ENCODE measurements at places on chromosomes 1 and 21.

DNA sequence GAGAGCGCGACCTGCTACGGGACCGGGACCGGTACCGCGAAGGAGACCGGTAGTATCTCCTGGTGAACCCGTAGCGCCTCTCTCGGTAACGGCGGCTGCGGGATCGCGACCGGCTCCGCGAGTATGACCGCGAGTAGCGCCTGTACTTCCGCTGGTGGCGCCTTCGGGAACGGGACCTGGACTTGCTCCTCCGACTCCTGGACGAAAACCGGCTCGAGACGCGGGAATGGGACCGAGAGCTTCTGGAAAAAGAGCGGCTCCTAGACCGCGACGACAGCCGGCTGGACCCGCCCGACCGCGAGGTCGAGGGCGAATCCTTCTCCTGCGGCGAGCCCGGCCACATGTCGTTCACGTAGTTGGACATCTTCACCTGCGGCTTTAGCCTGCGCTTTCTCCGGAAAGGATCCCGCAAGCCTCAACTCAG lies 642 bp downstream of the RSRP1 start:
- DNase-seq, result no peak

- peak; percentile 75 for DNase-seq
Measured at GRCh38 chr21:44801468-44802395, at the start of gene UBE2G2. UBE2G2 (minus strand) TSS chr21:44801820; CDS start chr21:44801748, 72 bp downstream.

GRCh38 chr1:156260896-156261295 lies 13.0 kb upstream of the PAQR6 start:
- DNase-seq, result no peak

GRCh38 chr1:95012389-95012788 lies 60.4 kb downstream of the ALG14 start:
- DNase-seq, result no peak

DNA sequence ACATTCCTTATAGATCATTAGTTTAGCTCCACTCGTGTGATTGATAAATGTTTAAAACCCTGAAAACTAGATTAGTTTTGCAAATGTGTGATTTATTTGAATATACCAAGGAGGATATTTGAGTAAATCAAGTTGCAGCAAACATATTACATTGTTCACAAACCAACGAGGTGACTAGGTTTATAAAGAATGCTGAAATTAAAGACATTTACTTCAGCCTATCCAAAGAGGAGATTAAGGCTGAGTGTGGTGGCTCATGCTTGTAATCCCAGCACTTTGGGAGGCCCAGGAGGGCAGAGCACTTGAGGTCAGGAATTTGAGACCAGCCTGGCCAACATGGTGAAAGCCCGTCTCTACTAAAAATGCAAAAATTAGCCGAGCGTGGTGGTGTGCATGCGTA lies 34.1 kb downstream of the VTCN1 start:
- no peak for DNase-seq

DNA sequence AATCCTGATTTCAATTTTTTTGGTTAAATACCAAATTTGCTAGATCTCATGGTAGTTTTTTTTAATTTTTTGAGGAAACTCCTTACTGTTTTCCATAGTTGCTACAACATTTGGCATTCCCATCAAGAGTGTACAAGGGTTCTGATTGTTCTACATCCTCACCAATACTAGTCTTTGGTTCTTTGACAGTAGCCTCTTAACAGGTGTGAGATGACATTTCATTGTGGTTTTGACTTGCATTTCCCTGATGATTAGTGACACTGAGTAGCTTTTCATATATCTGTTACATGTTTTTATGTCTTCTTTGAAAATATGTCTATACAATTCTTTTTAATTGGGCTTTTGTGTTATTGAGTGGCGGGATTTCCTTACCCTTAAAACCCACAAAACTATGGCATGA lies 20.9 kb upstream of the RGS13 start:
- no peak for DNase-seq

DNA sequence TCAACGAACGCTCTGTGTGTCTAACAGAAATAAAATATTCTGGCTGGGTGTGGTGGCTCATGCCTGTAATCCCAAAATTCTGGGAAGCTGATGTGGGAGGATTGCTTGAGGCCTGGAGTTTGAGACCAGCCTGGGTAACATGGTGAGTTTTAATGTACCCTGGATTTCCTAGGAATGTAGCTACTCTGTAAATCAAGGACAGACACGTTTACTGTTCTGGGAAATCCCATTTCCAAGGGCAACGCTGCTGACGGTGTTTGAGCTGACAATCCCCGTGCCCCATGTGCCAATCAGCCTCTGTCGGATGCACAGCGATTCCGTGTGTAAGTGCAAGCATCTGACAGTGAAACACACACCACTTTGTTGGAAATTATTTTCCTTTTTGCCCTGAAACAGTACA lies 8.0 kb downstream of the CORT start:
- DNase-seq, result no peak

GRCh38 chr1:116916002-116916401 lies 6.3 kb downstream of the PTGFRN start:
- no peak for DNase-seq

- DNase-seq, result no peak
Measured at GRCh38 chr1:244114892-244115291, 63.8 kb downstream of the ZBTB18 start.

DNA sequence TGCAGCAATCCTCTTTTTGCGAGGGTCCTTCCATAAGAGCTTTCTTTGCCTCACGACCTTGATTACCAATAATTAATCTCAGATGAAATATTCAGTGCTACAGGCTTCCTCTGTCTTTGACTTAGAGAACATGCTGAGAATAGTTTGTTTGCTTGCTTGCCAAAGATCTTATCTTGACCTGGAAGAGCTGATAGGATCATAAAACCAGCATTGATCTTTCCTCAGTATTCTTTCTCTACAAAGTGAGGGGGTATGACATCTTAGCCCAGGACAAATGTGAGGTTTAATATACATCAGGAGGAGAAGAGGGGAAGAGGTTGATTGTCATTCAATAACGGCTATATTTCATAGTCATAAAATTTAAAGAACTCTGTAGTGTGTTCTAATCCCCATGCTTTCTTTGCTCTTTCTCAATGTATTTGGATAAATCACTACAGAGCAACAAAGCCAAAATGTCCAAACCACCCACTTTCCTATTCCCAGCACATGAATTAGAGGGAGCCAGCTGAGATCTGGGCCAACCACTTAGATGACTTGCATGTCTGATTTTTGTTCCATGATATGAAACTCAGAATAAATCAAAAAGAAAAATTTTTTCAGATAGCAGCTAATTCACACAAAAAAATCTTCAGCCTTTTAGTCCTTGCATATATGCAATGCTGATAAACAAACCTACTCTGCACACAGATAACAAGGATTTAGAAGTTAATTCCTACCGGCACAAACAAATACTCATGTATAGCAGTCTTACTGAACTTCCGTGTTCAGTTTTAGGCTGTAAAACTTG lies 50.5 kb upstream of the IPO9 start:
- DNase-seq, result no peak

GRCh38 chr1:207500306-207500705 lies 4.3 kb downstream of the CR1 start:
- DNase-seq, result no peak

DNA sequence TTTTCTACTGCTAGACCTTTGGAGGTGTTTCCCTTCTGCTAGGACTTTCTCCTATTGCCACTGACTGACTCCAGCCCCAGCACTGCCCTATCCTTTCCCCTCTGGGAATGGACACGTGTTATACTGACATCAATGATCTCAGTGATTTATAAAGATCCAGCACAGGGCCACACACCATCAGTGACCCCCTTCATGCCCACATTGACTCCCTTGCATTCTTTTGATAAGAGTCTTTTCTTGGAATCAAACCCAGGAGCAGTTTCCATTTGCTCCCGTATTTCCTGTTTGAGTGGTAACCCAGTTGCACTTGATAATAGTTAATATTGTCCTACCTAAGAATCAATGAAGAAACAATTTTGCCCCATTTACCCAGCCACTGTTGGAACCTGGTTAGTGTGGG lies 501.0 kb upstream of the USP24 start:
- no peak for DNase-seq

DNA sequence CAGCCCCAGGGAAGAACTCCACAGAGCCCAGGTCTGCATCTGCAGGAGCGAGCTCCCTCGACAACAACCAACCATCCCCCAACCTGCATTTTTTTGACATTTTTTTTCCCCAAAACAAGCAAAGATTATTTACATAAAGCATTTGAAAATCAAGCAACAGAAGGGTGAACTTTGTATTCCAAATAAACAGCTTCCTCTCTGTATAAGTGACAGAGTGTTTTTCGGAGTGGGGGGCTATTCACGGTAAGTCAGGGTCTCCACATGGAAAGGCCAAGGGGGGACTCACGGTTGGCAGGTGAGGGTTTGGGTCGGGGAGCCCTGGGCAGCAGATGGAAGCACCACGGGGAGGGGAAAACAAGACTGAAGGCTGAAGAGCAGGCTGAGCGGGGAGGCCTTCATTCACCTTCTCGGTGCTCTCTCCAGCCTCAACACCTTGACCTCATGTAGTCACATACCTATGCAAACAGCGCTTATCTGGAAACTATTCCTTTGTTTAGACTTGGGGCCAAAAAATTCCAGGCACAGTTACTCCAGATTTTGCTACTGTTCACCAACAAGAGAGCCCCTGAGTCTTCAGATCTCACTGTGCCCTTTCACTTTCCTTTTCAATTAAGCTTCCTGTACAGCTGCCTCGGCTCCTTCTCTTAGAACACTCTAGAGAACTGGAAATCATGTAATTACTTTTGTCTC lies 27.6 kb downstream of the C2CD2 start:
- DNase-seq, result peak; percentile 47

DNA sequence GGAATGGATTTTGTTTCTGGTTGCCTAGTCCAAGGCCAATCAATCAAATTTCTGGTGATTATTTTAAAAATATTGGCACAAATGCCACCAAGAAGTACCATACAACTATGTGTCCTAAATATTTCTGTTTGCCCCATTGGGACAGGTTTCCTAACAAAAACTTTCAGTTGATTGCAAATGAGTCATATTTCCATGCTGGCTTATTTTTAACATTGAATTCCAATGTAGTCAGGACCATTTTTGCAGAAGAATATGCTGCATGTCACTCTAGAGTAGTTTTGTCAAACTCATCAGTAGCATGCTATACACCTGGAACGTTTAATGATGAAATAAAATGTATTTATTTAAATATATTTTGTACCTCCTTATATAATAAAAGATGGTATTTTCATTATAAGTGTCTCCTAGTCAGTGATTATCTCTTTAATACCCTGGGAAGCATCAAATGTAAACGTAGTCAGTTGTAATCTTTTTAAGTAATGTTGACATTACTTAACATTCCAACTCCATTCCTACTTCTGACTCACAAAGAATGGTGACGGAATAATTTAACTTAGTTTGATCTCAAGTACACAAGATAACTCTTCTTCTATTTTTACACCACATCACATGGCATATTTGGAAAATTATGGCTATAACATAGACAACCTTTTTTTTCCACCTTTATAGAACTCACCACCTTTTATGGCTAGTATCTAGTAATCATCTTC lies 39.0 kb upstream of the USH2A start:
- no peak for DNase-seq

- no peak for DNase-seq
Measured at GRCh38 chr1:179080866-179081686, 794 bp upstream of the TOR3A start.

DNA sequence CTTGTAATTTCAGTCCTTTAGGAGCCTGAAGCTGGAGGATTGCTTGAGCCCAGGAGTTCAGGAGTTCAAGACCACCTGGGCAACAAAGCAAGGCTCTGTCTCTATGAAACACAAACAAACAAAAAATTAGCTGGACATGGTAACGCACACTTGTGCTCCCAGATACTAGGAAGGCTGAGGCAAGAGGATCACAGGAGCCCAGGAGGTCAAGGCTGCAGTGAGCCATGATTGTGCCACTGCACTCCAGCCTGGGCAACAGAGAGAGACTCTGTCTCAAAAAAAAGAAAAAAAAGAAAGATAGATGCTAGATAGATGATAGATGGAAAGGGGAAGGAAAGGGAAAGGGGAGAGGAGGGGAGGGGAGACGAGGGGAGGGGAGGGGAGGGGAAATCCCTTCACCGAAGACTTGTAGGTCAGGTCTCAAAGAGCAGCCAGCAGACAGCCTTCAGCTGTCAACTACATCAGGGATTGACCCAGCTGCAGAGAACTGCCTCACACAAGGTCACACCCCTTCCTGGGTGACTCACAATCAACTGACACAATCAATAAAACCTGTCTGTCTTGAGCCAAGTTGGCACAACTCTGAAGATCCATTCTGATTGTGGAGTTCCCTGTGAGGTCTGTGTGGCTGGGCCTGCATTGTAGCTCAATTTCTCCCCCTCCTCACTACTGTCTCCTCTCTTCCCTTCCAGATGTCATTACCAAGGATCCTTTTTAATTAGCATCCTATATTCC lies 200.6 kb downstream of the RGS7 start:
- no peak for DNase-seq

GRCh38 chr1:191152776-191153175 lies 675.1 kb upstream of the BRINP3 start:
- DNase-seq, result no peak

GRCh38 chr1:155079210-155079486 lies 511 bp downstream of the EFNA3 start:
- no peak for DNase-seq

DNA sequence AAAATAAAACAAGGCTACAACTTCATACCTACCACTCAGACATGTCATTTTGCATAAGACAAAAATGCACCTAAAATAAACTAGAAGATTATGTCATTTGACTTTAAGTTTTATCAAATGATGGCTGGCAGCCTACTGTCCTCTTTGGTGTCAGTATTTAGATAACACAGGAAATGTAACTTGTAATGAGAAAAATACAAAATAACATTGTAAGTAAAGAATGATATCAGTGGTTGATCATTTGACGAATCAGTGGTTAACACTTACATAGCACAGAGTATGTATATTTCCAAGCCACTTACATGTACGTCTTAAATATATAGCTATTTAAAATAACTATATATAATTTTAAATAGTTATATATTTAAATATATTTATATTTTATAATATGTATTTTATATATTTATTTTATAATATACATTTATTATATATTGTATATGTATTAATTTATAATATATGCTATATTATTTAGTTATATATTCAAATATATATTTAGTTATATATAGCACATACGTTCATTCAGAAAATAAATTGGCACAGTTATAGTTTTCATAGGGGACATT lies 44.1 kb downstream of the ZNF678 start:
- DNase-seq, result no peak

DNA sequence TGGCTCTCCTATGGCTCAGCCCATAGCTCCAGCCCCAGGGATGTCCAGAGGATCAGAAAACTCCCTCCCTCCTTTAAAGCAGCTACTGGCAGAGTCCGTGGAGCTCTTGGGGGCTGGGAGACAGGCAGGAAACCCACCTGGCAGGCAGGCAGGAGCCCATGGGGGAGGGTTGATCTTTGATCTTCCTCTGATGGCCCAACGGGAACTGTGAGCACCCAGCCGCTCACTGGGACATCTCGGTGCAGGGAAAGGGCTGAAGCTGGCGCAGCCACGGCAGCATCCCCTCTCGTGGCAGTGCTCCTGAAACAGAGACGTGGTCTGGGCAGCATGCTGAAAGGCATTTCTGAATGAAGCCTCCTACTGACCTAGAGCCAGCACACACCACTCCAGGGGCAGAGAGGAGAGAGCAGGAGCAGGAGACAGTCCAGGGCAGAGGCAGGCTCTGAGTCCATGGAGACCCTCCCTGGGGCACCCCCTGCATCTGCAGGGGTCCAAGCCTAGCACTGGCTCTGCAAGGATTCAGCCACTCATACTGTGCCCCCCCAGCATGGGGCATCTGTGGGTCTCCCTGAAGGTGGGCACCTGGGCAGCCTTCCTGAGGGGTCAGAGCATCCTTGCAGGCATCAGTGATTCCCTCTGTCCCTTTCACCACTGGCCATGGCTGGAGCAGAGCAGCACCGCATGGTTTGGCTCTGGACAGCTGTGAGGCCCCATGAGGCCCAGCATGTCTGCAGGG lies 4.9 kb upstream of the SLX9 start:
- no peak for DNase-seq

GRCh38 chr1:43239484-43239883 lies 30.3 kb upstream of the TMEM125 start:
- no peak for DNase-seq

Data from HuH-7.5 (cell line).